ENCODE measurements at places on chromosomes 4 and X.

DNA sequence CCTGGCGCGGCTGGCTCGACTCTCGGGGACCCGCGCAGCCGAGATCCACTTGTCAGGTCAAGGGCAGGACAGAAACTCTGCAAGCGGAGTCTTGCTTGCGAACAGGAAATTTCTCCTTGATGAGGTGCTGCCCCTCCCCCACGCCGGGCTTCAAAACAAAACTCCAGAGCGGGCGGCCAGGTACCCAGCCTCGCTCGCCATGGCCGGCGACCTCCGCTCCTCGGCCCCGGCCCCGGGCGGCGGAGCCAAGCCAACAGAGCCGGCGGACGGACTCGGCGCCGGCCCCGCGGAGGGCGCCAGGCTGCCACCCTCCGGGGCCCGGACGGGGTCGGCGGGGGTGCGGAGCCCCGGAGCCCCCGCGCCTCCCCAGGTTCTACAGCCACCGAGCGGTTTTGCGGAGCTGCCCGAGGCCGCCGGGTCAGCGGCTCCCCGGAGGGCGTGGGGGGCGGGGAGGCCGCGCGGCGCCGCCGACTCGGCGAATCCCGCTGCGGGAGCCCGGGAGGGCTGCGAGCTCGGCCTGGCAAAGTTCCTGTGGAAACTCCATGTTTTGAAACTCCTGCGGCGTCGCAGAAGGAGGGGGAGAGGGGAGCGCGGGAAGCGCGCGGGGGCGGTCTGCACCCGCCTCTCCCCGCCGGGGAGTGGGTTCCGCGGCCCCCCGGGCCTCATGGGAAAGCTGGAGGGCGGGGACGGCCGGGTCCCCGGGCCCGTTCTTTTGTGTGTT, 11.7 kb upstream of the BCOR start:
- peak; percentile 50 for DNase-seq

DNA sequence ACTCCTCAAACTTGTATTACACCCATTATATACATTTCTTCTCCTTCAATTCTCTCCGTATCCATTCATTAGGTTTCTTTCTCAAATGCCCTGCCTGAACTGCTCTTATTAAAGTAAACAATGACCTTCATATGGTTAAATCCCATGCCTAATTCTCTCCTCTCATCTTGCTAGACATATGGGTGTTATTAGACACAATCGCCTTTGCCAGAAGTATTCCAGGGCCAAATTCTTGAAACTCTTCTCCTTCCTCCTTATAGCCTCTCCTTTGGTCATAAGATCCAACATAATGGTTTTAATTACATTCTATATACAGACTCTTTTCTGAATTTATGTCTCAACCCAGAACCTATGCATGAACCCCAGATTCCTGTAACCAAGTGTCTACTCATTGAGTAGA, 4.8 kb downstream of the ANXA10 start:
- DNase-seq: no peak

- DNase-seq: peak; percentile 88
These were observed 5.9 kb downstream of the ZFYVE28 start for GRCh38 chr4:2412534-2412884.

DNA sequence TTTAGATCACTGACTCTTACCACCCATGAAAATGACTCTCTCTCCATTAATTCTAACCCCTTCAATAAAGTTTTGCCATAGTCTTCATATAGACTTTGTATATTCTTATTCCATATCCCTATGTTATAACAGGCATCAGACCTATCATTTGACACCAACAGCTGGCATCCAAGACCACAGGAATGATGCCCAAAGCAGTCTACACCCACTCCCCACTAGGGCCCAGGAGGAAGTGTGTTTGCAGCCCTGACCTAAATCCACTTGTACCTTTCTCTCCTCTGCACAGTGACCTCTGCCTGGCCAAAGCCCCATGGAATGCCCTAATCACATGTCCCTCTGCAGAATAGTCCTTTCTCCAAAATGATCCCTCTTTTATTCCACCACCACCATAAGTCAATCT, 219.2 kb downstream of the CBR4 start:
- DNase-seq: no peak

GRCh38 chr4:87524456-87524855, 4.7 kb downstream of the SPARCL1 start:
- DNase-seq: no peak

GRCh38 chr4:24642981-24643547, 58.7 kb upstream of the DHX15 start:
- peak; percentile 2 for DNase-seq

GRCh38 chrX:121236040-121236439, 188.6 kb downstream of the GLUD2 start:
- DNase-seq: no peak

- DNase-seq: no peak
These were observed 17.4 kb downstream of the GALNT7 start for GRCh38 chr4:173185847-173186510.

- no peak for DNase-seq
These were observed 37.4 kb upstream of the DHRSX start for GRCh38 chrX:2538031-2538757.

- no peak for DNase-seq
These were observed 594.1 kb downstream of the GLUD2 start for GRCh38 chrX:121641560-121641959.

DNA sequence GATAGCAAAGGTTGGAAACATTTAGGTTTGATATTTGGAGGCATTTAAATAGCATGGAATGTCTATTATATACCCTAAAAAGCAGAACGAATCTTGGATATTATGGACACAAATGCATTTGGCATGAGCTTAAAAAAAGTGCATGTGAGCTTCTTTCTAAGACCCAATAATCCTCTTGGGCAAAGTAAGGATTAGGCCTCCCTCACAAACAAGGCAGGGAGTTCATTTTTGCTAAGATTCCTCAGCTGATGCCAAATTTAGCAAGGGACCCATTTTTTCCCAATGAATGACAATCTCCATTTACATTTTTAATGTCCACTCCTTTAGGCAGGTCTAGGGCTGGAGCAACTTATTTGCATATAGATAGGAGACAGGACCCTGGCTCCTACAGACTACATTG, 199.8 kb downstream of the SOWAHB start:
- no peak for DNase-seq

GRCh38 chrX:153688911-153689590, 1.3 kb downstream of the SLC6A8 start:
- no peak for DNase-seq

DNA sequence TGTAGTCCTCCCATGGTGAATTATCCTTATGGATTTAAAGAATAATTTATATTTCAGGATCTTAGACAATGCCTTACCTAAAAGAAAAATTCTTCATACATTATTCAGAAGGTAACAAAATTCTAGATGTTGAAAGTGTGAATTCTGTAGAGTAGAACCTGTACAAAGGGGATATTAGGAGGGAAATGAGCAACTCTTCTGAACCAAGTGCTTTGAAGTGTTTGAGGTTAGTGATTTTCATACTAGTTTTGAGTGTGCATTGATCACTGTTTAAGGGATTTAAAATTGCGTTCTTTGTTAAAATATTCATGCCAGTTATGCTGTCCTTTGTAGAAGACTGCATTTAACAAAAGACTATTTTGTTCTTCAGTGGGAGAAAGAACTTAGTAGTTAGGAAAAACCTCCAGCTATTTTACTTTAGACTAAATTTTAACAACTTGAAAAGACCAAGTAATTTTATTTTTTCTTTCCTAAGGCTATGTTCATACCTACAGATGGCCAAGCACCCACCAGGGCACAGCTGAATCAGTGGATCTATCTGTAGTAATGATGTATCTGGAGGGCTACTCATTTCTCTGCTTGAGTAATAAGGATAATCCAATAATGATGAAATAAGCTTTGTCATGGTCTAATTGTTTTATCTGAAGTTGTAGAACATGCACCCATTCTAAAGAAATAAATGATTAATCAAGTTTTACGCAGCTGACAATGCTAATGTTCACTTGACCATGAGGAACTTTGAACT, 134.3 kb upstream of the RPS6KA6 start:
- DNase-seq: no peak

- DNase-seq: no peak
These were observed 23.5 kb upstream of the IL2 start for GRCh38 chr4:122479935-122480416.
